Inflammatory macrophage treated with lipopolysaccharide for 1 hour (primary cell): ENCODE measurements at places on chromosomes 6 and 20.
A peak's percentile ranks its signal among the peaks of the same experiment; 100 is the strongest.

DNA sequence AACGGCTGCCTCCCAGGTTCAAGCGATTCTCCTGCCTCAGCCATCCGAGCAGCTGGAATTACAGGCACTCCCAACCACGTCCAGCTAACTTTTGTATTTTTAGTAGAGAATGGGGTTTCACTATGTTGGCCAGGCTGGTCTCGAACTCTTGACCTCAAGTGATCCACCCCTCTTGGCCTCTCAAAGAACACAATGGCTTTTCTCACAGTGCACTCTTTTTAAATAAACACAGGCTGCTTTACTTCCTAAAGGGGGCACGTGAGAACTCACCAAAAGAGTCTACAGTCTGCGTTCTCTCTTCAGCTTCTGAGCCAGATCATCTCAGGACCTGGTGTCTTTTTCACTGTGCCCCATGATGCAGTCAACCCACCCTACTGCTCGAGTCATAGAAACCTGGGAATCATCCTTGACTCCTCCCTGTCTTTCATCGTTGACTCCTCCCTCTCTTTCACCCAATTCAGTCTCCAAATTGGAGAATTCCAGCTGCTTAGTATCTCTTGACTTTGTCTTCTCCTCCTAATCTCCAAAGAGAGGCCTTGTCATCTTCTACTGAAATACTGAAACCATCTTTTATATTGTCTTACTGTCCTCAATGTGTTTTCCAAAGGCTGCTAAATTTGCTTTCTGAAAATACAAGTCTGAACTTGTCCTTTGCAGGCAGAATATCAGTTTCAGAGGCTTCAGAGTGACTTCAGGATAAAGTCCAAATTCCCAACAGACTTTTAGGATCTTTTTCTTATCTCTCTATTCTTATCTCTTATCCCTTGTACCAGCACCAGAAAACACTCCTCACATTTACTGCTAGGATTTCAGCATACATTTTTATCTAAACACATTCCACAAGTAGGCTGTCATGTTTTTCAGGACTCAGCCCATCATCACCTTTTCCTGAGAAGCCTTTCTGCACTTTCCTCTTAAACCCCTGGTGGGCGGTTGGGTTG is 323.4 kb downstream of the SYNE1 start:
- no peak for DNase-seq

- no peak for DNase-seq
Observed at GRCh38 chr6:161866570-161866969, 592.7 kb upstream of the AGPAT4 start.

DNA sequence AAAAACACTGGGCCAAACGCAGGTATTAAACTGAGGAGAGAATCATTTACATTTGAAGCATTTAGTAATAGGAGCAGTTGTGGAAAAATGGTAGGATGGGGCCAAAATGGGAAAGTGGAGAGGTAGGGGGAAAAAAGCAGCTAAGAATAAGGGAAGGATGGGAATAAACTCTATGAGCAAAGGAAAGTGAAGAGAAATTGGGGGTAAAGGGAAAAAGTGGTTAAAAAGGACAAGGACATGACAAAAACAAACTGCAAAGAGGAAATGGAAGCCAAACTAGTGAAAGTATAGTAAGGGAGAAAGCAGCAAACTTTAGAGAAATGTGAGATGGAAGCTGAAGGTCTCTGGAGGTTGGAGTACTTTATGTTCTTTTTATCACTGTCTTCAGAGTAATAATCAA is 6.2 kb upstream of the ZSCAN16 start:
- DNase-seq, result no peak

DNA sequence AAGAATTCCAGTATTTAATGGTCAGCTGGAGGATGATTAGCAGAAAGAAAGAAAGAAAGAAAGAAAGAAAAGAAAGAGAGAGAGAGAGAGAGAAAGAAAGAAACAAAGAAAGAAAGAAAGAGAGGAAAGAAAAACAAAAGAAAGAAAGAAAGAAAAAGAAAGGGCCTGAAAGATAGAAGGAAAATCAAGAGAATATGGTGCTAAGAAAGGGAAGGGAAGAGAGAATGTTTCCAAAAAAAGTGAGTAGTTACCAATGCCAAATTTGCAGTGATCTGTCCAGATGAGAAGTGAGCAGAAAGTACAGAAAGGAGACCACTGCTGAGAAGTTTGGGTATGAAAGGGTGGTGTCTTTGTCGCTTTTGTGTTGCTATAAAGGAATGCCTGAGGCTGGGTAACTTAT is 26.6 kb downstream of the SLC17A4 start:
- DNase-seq, result no peak

DNA sequence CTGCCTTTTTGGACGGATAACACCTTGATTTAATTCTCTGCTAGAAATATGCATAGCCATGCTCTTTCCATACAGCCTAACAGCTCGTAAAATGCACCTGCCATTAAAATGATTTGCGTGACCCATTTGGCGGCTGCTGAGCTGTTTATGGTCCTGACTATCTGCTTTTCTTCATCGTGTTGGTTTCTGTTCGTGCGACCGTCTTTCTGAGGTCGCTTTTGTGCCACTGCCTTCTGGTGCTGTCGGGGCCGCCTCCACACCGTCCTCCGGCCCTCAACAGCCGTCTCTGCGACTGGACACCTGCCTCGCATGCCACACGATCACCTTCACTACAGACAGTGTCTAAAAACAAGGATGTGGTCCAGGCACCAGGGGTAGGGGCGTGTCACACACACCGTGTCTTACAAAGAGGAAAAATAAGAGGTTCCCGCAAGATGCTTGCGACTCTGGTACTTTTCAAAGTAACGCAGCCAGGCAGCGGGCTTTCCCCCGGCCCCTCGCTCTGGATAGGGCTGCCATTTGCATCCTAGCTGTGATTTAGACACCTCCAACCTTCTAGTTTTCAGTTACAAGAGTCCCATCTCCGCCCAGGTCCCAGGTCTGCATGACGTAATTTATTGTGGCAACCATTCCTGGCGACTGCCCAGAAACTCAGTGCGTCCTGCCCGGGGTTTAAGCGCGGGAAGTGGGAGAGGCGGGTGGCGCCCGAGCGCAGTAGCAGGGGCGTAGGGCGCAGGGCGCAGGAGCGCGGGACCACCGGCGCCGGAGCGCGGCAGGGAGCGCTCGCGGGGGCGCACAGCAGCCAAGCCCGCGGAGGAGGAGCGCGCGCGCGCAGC is at the start of gene STMND1:
Gene STMND1, plus strand, starts transcription at position 629 of the 836 bp plus-strand sequence. CDS start 208 bp downstream, outside the sequence.
- no peak for DNase-seq

GRCh38 chr6:21352131-21352530 is 241.4 kb upstream of the SOX4 start:
- no peak for DNase-seq

DNA sequence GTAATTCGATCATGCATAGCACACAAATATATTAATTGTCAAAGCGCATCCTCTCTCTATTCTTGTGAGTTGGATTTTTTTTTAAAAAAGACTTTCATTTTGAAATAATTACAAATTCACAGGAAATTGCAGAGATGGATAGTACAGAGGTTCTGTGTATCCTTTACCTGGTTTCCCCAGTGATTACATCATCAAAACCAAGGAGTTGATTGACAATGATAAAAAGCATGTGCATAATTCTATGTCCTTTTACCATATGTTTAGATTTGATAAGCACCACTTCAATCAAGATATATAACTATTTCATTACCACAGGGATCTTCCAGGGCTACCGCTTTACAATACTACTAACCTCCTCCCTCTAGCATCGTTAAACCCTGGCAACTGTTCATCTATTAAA is 40.2 kb downstream of the CCN2 start:
- DNase-seq, result no peak

DNA sequence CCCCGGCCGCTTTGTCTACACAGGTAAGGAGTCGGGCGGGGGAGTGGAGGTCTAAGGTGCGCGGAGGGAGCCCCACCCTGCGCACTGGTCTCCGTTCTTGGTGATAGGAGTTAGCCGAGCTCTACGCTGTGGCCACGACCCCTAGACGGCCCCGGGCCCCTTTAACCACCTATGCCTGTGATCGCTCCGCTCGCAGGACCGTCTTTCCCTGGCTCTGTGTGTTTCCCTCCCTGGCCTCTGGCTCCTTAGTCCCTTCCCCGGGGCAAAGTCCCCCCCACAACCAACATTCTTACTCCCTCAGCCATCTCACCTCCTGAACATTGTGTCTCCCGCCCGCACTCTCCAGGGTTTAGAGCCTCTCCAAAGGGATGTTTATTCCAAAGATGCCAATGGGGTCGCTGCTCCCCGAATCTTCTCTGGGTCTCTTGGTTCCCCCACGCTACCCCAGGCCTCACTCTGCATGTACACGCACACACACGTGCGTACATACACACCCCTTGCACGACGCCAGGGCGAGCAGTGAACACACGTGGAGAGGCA is 50.4 kb downstream of the CPXM1 start:
- DNase-seq, result no peak

DNA sequence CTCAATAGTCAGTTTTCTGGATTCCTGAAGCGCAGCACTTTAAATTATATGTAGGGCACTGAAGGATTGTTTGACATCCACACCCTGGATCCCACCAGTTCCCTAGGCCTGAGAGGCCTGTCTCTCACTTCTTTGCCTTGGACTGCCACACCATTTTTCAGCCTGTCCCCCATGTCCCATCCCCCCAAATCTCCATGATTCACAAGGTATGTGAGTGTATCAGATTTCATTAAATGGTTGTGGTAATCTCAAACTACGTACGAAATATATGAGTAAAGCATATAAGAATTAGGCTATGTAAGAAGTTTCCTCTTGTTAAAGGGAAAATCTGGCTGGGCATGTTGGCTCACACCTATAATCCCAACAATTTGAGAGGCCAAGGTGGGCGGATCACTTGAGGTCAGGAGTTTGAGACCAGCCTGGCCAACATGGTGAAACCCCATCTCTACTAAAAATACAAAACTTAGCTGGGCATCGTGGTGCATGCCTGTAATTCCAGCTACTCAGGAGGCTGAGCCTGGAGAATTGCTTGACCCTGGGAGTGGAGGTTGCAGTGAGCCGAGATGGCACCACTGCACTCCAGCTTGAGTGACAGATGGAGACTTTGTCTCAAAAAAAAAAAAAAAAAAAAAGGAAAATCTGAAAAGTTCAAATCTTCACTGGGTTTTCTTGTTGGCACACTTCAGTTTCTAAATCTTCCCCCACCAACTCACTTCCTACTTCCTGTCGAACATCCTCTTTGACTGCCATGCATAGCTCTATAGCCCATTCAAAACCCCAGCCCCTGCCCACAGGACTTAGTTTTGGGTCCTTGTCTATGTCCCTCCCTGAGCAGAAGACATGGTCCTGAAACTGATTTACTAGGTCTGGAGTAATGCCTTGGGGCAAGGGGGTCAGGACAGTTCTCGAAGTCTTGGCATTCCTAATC is 97.3 kb upstream of the SHLD1 start:
- DNase-seq, result peak; percentile 77

- DNase-seq, result no peak
Observed at GRCh38 chr6:50826037-50826761, 7.5 kb downstream of the TFAP2B start.

DNA sequence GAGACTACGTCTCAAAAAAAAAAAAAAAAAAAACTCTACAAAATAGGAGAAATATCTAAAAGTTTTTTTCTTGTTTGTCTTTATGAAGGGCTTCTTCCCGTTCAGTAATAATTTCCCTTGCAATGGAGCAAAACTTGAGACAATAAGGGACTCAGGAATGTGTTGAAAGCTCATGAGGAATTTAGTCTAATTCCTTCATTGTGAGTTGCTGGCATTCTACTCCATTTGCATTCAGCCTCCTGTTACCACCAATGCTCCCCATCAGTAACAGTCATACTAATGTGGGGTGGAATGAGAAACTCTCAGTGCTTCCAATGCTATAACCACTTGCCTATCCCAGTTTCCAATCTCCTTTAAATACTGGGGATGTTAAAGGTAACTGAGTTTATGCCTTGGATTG is 576.7 kb upstream of the AGPAT4 start:
- DNase-seq, result no peak

GRCh38 chr6:52514514-52514913 is 62.3 kb downstream of the TRAM2 start:
- DNase-seq, result peak; percentile 50

DNA sequence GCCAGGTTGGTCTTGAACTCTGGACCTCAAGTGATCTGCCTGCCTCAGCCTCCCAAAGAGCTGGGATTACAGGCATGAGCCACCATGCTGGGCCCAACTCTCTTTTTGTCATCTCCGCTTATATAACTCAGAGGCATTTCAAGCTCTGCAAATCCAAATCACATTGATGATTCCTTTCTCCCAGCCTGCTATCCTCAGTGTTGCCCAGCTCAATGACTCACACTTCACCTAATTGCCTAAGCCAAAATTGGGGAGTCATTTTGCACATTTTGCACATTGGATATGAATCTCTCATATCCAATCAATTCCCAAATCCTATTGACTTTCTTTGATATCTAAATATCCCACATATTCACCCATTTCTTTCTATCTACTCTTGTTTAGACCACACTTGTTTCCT is 3.9 kb downstream of the UTRN start:
- DNase-seq, result no peak

DNA sequence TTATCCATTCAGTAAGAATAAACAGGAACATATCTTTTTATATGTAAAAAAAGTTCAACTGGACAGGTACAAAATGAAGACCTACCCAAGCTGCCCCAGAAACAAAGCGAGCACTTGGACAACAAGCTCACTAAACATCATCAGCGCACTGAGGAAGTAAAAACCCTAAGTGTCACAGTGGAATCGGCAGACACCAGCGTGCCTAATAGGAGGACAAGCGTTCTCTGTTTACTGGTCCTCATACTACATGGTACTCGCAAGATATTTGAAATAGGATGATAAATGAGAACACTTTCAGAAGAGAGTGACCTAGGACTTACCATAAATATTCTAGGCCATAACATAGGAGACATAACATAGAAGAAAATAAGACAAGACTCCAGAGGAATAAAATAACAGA is 18.2 kb downstream of the MAP7 start:
- DNase-seq, result no peak

- no peak for DNase-seq
Observed at GRCh38 chr6:166446146-166446545, 63.4 kb upstream of the MPC1 start.

GRCh38 chr6:135921188-135921587 is 69.7 kb downstream of the PDE7B start:
- DNase-seq, result no peak

GRCh38 chr6:98949589-98949988 is 1.8 kb upstream of the FBXL4 start:
- no peak for DNase-seq

- no peak for DNase-seq
Observed at GRCh38 chr6:169145991-169146501, 107.6 kb downstream of the THBS2 start.

DNA sequence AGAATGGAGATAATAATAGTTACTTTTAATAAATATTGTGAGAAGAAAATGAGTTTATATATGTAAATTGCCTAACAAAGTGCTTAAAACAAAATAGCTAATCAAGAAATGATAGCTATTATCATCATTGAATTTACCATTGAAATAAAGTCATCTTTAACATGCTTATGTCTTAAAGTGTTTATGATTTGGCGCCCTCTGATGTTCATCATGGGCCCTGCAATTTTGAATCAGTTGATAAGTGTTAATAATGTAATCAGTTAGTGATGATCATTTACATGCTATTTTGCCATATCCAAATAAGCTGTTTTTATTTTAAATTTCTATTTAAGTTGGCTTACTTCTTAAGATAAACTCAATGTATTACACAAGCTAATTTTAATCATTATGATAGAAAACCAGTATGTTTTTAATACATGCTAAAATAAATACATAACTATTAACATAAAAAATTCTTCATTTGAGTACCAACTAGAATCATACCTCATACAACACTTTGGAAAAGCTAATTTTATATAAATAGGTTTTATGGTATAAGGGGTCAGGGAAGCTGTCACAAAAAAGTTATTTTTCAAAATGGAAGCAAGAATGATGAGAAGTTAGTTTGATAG is 39.2 kb upstream of the TPD52L1 start:
- peak; percentile 87 for DNase-seq
